Adipocyte (in vitro differentiated cells): ENCODE measurements at places on chromosomes 1 and 21.

DNA sequence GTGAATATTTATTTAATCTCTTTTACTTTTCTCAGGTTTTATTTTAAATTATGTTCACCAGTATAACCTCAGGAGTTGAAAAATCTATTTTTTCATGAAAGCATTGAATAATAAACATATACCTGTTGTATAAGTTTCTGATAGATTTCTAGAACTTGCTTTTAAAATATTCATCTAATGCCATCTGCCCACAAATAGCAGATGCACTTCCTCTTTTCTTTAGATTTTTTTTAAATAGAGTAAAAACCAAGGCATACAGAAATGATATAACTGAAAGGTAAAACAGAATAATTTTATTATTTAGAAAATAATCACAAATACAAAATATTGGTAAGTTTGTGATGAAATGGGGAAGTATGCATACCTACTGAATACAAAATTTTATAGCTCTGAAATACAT, 130.7 kb upstream of the PRMT6 start:
- no peak for DNase-seq

DNA sequence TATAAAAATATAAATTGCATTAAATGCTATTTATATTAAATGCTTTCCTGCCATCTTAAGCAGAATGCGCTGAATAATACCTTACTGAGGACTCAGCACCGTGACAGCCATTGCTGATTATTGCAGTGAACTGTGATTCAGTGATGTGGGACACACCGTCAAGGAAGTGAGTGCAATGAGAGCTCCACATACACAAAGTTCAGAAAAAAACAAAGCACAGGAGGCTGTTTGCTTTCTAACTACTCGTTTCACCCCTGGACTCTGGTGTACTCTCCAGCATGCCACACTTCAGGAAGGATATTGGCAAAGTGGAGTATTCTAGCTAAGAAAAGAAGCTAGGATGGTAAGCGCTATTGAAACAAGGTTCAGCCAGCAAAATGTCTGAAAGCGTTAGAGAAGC, 57.4 kb upstream of the CXADR start:
- no peak for DNase-seq

- DNase-seq: peak; percentile 46
These were observed 933 bp downstream of the ANKRD34A start for GRCh38 chr1:145963265-145964019.

DNA sequence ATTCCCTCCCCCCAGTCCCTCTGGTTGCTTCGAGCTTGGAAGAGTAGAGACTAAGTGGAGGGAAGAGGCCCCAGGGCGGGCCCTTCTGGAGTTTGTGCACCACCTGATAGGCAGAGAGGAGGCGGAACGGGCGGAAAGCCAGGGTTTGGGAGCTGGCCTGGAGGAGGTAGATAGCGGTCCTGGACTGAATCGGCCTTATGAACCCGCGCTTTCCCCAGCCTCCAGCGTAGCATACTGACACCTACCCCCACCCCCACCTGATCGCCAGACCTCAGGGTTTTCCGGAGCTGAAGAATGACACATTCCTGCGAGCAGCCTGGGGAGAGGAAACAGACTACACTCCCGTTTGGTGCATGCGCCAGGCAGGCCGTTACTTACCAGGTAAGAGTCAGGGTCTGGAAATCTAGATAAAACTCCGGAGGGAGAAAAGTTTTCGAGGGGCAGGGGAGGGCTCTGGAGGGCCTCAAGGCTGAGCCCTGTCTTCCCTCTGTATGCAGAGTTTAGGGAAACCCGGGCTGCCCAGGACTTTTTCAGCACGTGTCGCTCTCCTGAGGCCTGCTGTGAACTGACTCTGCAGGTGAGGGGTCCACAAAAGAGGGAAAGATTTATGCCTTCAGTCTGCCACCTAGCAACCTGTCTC, 705 bp downstream of the UROD start:
- peak; percentile 83 for DNase-seq

DNA sequence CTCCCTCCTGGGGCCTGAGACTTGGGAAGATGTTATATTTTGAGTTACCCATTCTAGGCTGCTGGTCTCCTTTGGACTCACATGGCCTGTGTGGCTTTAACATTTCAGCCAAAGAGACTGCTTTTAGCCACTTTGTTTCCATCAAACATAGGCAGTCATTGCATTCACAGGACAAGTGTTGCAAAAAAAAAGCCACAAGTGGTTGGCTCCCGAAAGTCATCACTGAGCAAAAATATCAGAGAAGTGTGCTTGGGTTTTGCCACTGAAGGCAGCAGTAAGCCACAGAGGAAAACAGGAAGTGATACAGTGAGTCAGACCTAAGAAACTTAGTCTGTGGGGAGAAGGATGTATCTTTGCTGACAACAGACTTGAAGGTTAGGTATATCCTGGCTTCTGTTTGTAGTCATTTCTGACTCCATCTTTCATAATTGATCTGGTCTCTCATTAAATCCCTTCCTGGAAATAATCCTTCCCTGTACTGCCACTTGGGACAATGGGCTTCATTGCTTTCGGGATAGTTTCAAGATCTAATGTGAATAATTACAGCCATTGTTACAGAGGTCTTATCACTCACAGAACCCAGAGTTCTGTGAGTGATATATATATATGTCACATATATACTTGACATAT, 80.9 kb downstream of the COLGALT2 start:
- DNase-seq: peak; percentile 67

DNA sequence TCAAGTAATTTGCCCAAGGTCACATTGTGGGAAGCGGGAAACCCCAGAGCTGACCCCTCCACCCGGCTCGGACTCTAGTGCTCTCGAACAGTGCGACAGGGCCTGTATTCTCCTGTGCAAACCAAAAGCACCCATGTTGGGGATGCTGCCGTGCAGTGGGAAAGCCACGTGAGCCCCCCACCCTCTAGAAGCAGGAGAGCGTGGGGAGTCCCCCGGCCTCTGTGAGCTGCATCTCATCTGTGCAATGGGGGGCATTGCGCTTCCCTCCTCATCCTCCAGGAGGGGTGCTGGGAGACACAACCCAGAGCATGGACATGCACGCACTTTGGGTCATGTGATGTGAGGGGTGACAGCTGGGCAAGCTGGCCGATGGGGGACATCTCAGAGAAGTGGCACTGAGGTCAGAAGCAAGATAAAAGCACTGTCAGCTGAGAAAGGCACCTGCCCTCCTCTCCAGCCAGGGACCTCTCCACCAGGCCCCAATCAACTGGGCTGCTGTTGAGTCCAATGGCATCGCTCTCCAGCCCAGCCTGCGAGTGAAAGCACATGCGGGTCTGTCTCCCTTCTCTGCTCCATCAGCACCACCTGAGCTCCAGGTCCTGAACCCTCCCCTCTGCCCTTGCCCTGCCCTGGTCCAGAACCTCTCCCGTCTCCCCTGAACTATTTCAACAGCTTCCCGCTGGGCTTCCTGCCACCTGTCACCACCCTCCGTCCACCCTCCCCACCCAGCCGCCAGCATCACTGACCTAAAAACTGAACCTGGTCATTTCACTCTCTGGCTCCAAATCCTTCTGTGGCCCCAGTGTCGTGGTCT, 76.4 kb upstream of the IFFO2 start:
- DNase-seq: no peak

- no peak for DNase-seq
These were observed 1.6 kb upstream of the MMP23B start for GRCh38 chr1:1630191-1630964.

GRCh38 chr21:14952916-14953315, 111.9 kb downstream of the NRIP1 start:
- no peak for DNase-seq

DNA sequence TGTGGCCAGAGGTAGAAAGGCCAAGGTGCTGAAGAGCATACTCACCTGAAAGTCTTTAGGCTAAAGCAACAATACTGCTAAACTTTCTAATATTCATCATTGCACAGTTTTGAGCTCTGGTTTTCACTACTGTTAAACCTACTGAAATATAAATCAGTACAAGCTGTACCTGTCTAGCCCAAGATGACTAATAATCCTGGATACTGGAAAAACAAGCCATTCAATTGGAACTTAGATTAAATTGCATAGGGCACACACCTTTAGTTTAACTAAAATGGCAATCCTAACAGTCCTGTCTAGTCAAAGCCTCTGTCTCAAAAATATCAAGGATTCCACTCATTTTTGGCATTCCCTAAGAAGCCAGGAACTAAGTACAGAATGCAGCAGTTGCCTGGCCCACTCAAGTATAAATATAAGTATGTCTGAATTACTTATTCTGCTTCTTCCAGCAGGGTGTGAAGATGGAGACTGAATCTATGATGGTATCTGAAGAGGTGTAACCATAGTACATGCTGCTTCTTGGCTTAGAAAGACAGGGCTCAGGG, 3.1 kb downstream of the CHML start:
- peak; percentile 40 for DNase-seq

DNA sequence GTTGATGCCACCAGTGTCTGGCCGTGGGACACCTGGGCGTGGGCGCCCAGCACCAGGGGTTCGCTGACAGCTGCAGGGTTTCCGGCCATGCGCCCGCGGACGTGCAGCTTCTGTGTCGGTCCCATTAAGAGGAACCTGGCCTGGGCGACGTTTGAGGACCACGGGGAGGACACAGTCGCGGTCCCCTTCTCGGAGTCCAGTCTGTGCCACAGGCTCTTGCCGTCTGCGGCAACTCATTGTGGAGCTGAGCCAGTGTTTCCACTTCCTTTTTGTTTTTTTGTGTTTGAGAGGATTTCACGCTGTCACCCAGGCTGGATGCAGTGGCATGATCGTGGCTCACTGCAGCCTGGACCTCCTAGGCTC, 1.6 kb upstream of the C1orf159 start:
- no peak for DNase-seq

DNA sequence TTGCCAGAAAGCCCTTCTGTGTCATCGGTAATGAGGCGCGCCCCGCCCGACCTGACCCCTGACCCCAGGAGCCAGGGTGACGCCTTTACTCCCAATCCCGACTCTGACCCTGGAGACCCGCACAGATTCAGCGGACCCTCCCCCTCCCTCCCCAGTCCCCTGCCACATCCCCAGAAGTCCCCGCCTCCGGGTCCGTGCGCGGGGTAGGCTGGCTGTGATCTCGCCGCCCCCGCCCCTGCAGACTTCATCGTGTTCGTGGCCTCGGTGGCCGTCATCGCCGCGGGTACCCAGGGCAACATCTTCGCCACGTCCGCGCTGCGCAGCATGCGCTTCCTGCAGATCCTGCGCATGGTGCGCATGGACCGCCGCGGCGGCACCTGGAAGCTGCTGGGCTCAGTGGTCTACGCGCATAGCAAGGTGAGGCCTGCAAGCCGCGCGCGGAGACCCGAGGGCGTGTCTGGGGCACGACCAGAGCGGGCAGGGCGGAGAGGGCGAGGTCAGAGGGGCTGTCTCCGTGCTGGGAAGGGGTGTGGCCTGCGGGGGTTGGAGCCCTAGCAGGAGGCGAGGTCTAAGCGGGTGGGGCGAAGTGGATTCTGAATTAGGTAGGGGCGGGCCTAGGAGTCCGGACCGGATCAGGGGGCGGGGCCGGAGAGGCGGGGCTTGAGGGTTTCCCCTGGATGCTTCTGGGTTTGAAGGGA, 34.8 kb downstream of the KCNQ4 start:
- peak; percentile 28 for DNase-seq

- no peak for DNase-seq
These were observed 333.4 kb downstream of the CHRM3 start for GRCh38 chr1:239719642-239720258.

DNA sequence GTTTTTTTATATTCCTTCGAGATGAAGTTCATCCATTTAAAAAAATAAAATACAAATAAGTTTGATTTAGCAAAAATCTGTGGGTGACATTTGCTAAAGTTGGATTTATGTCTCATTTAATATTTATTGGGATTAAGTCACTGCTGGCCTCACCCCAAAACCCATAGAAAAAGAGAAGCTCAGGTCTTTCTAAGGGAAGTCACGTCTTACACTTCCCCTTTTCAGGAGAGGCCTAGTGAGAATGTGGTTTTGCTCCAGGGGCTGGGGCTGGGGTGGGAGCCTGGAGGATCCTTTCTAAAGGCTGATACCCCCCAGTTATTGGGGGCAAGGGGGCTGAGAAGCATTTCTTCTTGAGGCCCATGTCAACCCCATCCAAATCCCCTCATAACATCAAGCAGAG, 300.3 kb downstream of the DSCAM start:
- DNase-seq: no peak

DNA sequence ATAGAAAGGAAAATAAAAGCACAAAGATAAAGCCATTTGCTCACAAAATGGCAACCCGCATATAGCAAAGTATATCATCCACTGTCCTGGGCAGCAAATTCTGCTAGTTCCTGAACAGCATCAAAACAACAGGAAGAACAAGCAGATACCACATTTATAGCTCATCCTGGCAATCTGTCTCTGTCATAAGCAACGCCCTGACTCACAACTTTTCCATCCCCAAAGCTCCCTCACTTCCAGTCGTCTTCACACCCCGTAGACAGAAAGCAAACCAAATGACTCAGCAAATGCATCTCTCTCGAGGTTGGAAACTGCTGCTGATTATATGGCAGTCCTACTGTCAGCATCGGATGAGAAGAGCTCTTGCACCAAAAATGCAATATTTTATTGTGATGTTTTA, 65.8 kb downstream of the AK5 start:
- DNase-seq: peak; percentile 64

- peak; percentile 45 for DNase-seq
These were observed 29.6 kb upstream of the FMO1 start for GRCh38 chr1:171218661-171219060.

DNA sequence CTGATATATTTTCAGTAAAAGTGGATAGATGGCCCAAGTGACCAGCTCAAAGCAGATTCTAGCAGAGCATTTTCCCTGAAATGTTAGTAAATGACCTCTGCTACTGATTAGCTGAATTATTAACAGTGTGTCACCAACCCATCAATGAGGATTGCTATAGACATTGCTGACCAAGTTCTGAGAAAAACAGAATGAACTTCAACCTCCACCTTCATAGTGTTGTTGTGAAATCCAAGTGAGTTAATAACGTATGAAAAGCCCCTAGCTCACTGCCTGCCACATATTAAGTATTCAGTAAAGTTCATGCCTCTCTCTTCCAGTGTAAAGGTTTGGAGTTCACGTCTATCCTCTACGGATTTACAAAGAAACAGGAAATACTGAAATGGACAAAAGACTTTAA, 15.8 kb downstream of the PLPP3 start:
- no peak for DNase-seq

- peak; percentile 56 for DNase-seq
These were observed 13.7 kb downstream of the CD34 start for GRCh38 chr1:207897188-207897587.
